ENCODE measurements at places on chromosomes 5 and 9. TPM values are rescaled to one million over a fixed set of nuclear protein-coding genes. Genes with fewer than 3 reads are reported as not detected.

Gene PRXL2C
- total RNA-seq = 2.5 TPM

Gene CCL21
- total RNA-seq = 45.9 TPM

Gene TOR4A
- total RNA-seq = 48.6 TPM

Gene NUTM2F
- not detected for total RNA-seq

Gene ANKRD18B
- total RNA-seq = 1.7 TPM

Gene LPAR1
- 44.9 TPM for total RNA-seq

Gene SLC36A3
- not detected for total RNA-seq

Gene LRRC26
- 58.9 TPM for total RNA-seq

DNA sequence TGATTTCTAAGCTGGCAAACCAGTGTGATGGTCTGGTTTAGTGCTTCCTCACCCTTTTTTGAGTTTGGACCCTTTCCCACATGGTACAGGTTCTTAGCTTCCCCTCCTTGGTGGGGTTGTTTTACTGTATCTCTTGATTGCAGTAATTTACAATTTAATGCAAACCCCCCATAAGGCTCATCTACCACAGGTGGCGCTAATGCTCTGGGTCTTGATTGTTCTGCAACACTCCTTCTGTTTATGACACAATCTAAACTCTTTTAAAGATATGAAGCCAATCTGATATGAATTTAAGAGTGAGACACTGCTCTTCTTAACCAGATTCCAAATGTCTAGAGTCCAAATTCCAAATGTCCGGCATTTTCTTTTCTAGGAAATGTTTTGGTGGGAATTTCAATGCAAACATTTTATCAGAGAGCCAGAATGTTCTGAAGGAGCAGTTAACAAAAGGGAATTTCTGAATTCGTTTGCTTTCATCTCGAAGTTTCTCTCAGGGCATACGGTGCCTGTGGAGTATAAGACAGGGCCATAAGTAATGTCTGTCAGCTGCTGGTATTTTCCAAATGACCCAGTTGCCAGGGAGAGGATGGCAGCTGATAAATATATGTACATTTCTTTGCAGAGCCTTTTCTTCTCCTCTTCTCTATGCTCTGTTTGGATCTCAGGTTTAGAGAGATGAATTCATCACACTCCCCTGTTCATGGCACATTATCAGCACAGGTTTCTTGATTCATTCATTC lies 246.8 kb downstream of the ARHGAP26 start:
- DNase-seq = no peak

- no peak for DNase-seq
These were observed 8.5 kb downstream of the INSYN2B start for GRCh38 chr5:169971780-169972179.

DNA sequence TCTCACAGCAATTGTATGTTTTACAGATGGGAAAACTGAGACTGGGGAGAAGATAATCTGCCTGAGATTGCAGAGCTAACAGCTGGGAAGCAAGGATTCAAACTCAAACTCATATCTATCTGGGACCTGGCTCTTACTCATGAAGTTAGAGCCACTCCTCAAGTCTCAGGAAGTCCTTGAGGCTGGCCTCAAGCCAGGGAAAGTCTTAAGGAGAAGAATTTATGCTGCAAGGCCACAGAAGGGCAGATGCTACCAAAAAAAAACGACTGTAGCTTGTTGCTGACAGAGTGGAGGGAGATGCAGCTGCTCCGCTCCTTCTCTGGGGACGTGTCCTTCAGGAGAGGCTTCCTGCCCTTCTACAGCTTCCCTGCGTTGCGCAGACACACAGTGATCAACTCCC lies 39.8 kb downstream of the BARHL1 start:
- DNase-seq = no peak

- DNase-seq = no peak
These were observed 31.1 kb downstream of the TUT7 start for GRCh38 chr9:86322973-86323644.

DNA sequence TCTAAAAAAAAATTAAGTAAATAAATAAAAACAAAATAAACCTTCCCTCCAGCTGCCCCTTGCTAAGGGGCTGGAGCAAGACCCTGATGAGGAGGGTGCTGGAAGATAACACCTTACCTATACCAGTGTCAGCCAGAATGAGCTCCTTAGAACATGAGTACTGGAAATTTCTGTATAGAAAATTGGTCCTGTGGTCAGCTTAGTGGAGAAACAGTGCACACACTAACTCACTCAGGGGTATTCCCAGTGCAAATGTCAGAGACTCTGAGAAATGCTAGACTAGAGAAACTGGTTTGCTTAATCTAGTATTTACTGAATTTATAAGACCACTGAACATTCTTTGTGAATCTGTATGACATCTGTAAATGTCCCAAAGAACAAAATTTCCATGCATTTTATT lies 62.1 kb upstream of the CTXN3 start:
- no peak for DNase-seq

Data from mucosa of descending colon (tissue), 3 donors.